Femur (tissue), 1 donor: ENCODE measurements at places on chromosomes 11 and 22.

GRCh38 chr11:62479631-62480201 is 60.9 kb downstream of the SCGB1A1 start:
- no peak for DNase-seq

DNA sequence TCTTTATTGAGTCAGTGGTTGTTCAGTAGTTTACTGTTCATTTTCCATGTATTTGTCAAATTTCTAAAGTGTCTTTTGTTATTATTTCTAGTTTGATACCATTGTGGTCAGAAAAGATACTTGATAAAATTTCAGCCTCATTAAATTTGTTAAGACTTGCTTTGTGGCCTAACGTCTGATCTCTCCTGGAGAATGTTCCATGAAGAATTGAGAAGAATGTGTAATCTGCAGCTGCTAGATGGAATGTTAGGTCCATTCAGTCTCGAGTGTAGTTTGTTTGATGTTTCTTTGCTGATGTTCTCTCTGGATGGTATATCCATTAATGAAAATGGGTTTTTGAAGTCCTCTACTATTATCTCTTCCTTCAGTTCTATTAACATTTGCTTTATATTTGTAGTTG is 394.7 kb upstream of the ANO5 start:
- DNase-seq: no peak

DNA sequence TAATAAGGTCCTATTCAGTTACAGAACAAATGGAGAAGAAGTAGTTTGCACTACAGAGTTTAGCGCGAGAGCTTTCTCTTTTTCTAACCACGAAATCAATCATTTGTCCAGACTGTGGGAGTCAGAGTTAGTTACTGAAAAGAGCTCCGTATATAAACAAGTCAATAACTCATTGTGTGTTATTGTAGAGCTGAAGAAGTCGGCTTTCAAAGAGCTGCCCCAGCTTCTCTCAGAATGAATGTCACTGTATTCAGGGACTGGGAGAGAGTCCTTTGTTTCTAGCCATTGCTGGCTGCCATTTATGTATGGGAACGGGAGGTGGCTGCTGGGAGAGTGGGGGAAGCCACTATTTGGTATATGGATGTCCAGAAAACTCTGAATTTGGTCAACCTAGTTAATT is 227.8 kb downstream of the DCDC1 start:
- no peak for DNase-seq

GRCh38 chr11:73126804-73127480 is 15.2 kb downstream of the FCHSD2 start:
- no peak for DNase-seq

GRCh38 chr11:94271885-94272372 is 32.5 kb upstream of the IZUMO1R start:
- DNase-seq: no peak

- DNase-seq: no peak
These were observed 30.4 kb downstream of the TOLLIP start for GRCh38 chr11:1278766-1279673.

- DNase-seq: no peak
These were observed 544.4 kb downstream of the MIAT start for GRCh38 chr22:27201741-27202140.

DNA sequence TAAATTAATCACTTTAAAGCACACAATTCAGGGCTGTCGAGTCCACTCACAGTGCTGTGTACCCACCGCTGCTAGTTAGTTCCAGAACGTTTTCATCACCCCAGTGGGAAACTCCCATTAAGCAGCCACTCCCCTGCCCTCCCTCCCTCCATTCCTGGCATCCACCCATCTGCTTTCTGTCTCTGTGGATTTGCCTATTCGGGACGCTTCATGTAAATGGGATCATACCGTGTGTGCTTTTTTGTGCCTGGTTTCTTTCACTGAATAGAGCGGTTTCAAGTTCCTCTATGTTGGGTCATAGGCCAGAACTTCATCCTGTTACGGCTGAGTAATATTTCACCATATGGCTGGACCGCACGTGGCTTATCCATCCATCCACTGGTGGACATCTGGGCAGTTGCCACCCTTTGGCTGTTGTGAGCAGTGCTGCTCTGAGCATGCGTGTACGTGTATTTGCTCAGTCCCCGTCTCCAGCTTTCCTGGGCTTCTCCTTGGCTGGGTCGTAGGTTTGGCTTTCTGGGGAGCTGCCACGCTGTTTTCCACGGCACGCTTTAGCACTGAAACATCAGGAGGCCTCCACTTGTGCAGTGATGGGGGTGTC is 30.1 kb downstream of the ARHGAP8 start:
- DNase-seq: no peak

- no peak for DNase-seq
These were observed 35.6 kb downstream of the SIK2 start for GRCh38 chr11:111637885-111638284.

- no peak for DNase-seq
These were observed 166.8 kb downstream of the TEAD1 start for GRCh38 chr11:12840871-12841660.

- DNase-seq: no peak
These were observed 44.4 kb downstream of the FAT3 start for GRCh38 chr11:92269021-92269420.

- DNase-seq: no peak
These were observed 55.1 kb downstream of the MTMR3 start for GRCh38 chr22:29937940-29938693.
